ENCODE measurements at places on chromosomes 5 and 9.

- DNase-seq = no peak
Measured at GRCh38 chr5:127621601-127622325, 27.1 kb upstream of the CTXN3 start.

DNA sequence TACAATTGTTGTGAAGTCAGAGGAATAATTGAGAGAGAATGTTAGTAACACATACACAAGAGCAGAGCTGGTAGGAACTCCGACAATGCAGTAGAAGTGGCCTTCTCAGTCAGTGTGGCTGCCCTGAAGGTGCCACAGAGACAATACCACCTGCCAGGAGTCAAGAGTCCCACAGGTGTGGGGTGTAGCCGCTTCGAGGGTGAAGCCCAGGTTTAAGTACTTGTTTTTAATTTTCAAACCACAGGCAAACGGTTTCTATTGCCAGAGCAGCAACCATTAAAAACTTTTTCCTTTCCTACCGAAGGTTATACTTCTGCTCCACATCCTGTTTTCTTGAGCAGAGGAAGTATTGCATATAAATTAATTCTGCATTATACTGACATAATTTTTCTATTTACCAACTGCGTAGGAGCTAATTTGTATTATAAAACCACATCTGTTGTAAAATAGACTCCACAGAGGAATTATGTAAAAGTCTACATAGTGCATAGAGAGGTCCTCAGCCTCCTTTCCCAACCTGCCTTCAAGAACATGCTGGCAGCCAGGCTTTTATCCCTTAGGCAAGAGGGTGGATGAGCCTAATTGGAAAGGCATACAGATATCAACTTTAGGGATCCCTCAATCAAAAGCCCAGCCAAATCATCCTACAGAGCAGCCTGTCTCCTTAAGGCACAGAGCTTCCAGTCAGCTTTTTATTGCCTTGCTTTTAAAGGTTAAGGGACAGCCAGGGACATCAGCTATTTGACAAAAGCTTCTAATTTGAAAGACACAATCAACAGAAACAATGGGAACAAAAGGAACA lies 12.9 kb upstream of the ACTBL2 start:
- DNase-seq = no peak

- no peak for DNase-seq
Measured at GRCh38 chr5:83551821-83552220, 80.3 kb downstream of the VCAN start.

- no peak for DNase-seq
Measured at GRCh38 chr9:38415856-38416255, 8.4 kb downstream of the IGFBPL1 start.

DNA sequence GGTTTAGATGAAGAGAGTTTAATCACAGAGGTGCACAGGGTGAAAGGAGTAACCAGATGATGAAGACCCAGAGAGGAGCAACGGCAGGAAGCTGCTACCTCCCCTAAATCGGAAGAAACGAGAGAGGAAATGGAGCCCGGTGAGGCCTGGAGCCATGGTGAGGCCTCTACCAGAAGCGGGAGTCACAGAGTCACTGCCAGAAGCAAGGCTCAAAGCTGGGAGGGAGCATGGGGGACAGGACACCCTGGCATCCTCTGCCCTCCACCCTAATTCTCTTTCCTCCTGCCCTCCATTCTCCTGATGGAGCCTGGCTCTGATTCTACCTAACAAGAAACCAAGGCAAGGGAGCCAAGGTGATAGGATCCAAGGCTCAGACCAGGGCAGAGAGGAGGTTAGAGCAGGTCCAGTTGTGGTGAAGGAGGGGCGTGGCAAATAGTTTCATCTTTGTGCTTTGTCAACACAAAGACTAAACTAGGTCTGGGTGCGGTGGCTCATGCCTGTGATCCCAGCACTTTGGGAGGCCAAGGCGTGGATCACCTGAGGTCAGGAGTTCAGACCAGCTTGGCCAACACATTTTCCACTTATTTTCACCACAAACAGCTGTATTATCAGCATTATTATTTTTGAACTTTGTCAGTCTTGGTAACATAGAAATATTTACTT lies 134.4 kb upstream of the RAI14 start:
- DNase-seq = no peak

GRCh38 chr9:32783168-32783891 lies at the start of gene TMEM215:
TSS of gene TMEM215 (plus strand) at chr9:32783540. CDS start at chr9:32784184, 644 bp downstream.
- DNase-seq = no peak

DNA sequence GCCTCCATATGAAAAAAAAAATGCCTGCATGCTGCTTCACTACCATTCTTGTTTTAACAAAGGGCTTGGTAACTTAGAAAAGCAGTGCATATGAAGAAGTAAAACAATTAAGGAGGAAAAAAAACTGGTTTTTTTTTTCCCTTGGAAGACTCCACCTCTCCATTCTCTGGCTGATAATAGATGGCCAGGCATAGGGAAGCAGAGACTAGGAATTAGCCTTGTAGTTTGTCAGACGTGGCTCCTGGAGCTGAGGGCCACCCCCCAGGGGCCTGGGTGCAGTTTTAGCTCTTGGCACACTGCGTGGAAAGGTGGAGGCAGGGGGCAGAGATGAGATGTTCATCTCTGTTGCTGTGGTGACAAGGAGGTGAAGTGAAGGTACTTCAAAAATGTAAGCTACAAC lies 42.7 kb downstream of the WDR36 start:
- DNase-seq = no peak

DNA sequence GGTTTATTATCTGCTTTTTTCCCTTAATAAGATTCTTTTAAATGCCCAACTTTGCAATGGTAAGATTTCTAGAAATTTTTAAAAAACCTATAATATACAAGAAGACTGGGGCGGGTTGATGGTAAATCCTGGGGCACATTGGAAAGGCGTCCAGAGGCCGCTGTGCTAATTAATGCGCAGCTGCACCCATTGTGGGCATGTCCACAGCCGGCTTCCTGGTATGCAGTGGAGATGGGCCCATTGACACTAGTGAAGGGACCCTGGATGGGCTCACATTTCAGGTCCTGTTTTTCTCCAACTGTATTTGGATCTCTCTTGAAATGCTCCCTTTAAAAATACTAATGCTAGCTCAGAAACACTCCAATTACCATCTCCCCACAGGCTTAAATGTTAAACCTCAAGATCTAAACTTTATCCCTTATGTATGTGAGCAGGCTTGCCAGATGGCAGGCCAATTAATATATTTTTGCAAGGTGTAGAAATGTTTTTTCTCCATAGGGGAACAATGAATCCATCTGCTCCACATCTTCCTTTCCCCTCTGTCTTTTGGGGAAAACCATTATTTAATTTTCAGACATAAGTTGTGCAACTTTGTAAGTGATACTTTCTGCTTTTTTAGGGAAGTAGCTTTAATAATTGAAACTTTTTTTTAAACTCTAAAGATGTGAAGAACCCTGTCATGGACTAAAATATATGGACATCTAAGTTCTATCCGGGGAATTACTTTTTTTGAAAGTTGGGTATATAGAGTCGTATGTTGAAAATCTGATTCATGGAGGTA lies 177.3 kb downstream of the CD180 start:
- DNase-seq = no peak

GRCh38 chr5:129141696-129142095 lies 47.1 kb downstream of the ISOC1 start:
- no peak for DNase-seq

DNA sequence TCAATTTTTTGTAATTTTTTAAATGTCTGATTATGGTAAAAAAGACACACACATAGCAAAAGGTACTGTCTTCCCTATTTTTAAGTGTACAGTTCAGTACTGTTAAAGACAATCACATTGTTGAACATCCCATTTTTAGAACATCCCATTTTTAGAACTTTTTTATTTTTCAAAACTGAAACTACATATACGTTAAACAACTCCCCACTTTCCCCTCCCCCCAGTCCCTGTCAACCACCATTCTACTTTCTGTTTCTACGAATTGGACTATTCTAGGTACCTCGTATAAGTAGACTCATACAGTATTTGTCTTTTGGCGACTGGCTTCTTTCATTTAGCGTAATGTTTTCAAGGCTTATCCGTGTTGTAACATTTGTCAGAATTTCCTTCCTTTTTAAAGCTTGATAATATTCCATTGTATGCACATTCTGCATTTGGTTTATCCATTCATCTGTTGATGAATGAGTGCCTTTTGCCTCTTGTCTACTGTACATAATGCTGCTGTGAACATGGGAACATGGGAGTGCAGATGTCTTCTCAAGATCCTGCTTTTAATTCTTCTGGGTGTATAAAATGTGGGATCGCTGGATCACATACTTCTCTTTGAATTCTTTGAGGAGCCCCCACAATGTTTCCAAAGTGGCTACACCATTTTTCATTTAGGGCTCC lies 154.0 kb downstream of the PIK3R1 start:
- DNase-seq = no peak

GRCh38 chr9:70901746-70902145 lies 219.7 kb downstream of the TRPM3 start:
- no peak for DNase-seq

DNA sequence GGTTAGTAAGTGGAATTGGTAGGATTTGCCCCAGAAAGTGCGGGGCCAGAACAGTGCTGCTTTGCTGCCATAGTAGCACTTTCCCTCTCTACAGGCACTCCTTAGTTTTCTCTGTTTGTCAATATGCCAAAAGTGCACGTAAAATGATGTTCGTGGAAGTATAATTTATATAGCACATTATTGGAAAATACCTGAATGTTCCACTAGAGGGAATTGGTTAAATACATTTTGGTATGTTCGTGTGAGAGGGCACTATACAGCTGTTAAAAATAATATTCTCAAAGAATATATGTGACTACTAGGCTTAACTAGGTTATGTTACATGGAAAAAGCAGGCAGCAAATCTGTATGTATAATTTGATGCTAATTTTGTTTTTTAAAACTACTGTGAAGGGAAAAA lies 184.0 kb upstream of the GDNF start:
- DNase-seq = no peak

GRCh38 chr9:132679946-132680625 lies 9.8 kb downstream of the GTF3C4 start:
- DNase-seq = no peak

GRCh38 chr5:79243224-79243623 lies 7.3 kb downstream of the JMY start:
- DNase-seq = no peak

DNA sequence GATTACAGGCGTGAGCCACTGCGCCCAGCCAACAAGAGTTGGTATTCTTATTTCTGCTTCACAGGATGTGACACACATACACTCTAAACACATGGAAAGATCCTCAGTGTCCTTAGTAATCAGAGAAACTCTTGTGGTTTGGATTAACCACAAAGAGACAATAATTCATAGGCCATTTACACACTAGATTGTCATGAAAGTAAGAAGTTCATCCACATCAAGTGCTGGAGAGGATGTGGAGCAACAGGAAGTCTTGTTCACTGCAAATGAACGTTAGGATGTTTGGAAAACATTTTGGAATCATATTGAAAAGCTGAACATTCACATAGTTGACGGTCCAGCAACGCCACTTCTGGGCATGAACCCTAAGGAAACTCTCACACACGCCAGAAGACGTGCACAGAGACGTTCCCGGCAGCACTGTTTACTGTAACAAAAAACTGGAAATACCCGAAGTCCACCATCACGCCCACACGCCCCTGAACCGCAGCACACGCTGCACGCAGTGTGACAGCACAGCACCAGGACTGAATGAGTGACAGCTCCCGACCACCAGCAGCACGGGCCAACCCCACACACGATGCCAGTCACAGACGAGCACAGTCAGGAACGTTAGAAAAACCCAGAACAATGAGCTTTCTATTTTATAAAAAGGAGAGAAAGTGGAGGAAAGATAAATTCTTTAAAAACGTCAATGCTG lies 87.6 kb downstream of the COL23A1 start:
- DNase-seq = no peak

DNA sequence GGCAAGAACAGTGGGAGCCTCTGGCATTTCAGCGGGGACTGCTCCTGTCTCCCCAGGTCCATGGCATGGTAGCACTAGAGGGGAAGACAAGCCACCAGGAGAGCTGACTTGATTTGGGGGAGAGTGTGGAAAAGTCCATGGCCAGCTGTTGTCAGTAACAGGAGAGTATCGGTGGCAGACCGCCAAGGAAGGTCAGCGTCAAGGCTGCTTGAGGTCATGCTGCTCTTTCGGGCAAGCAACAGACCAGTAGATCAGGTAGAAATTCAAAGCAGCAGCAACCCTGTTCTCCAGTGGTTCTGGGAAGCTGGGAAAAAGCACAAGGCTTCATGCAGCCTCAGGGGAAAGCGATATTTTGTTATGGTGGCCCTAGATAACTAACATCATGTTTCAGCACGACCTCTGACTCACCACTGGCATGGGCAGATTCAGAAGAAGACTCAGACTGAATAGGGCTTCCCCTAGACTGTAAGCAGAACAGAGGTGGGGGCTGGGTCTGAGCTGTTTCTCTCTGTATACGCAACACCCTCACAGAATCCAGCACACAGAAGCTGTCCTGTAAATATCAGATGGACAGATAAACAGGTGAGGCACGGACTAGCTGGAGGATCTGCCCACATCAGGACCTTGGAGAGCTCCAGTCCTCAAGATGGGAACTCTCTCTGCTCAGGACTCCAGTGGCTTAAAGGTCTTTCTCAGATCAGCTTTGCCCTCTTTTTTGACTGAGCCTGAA lies 35.2 kb upstream of the PLEKHG4B start:
- DNase-seq = no peak

- peak; percentile 1 for DNase-seq
Measured at GRCh38 chr5:112388074-112388473, 31.0 kb downstream of the EPB41L4A start.

GRCh38 chr5:124707520-124707919 lies 38.9 kb downstream of the ZNF608 start:
- no peak for DNase-seq

DNA sequence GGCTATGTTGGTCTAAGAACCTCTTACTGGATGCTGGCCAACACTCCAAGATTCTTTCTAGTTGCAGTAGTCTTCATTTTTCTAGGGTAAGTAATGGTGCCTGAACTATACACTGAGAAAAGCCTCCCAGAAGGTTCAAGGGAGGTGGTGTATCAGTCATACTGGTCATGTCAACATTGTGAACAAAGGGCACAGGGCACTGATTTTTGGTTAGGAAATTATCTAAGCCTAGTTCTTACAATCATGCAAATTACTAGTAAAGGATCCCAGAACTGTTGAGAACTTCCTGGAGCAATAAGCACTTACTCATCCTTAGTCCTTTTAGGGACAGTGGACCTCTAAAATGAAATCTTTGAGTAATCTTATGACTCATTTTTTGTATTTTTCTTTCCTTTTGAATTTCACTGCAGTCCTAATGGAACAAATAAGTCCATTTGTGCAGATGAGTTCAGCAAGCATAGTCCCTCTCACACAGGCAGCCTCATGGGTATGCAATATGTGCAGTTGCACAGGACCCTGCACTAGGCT lies 21.1 kb upstream of the CDC42SE2 start:
- no peak for DNase-seq

GRCh38 chr9:12838546-12838945 lies 63.7 kb downstream of the LURAP1L start:
- no peak for DNase-seq

All from NCI-H1417 treated with DMSO at 0.1 percent for 48 hours (cell line).